Bronchial epithelial cell (primary cell): ENCODE measurements at places on chromosomes 11 and 22. TPM values are rescaled to one million over a fixed set of nuclear protein-coding genes. Genes with fewer than 3 reads are reported as not detected.
A peak's percentile ranks its signal among the peaks of the same experiment; 100 is the strongest.

Gene CHRM1
- not detected in 2 replicates for total RNA-seq

Gene POU2AF1
- not detected in 2 replicates for total RNA-seq

Gene TRIM49
- not detected in 2 replicates for total RNA-seq

Gene OR52N4
- total RNA-seq: not detected in 2 replicates

Gene STIM1
- total RNA-seq: 60.8 and 86.9 TPM in 2 replicates

Gene MAJIN
- total RNA-seq: not detected in 2 replicates

GRCh38 chr11:68652683-68653156, 31.6 kb upstream of the GAL start:
- DNase-seq: no peak

- peak; percentile 68 for DNase-seq
Observed at GRCh38 chr11:3091846-3092602, 34.8 kb upstream of the CARS1 start.

GRCh38 chr11:72735495-72736027, 16.6 kb downstream of the ARAP1 start:
- DNase-seq: peak; percentile 45

DNA sequence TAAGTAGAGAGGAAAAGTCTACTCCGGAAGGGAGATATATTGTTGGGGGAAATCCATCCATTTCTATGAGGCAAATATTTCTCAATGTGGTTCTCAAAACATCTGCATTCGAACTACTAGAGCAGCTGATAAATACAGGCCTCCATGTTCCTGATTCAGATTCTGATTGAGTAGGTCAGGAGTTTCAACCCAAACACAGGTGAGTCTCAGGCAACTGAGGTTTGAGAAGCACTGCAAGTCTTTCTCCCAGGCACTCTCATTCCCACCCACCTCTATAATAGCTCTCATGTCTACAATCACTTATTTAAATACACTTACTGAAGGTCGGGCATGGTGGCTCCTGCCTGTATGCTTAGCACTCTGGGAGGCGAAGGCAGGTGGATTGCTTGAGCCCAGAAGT, 14.7 kb upstream of the ASPHD2 start:
- DNase-seq: no peak

- no peak for DNase-seq
Observed at GRCh38 chr11:103902994-103903393, 133.4 kb upstream of the DDI1 start.

DNA sequence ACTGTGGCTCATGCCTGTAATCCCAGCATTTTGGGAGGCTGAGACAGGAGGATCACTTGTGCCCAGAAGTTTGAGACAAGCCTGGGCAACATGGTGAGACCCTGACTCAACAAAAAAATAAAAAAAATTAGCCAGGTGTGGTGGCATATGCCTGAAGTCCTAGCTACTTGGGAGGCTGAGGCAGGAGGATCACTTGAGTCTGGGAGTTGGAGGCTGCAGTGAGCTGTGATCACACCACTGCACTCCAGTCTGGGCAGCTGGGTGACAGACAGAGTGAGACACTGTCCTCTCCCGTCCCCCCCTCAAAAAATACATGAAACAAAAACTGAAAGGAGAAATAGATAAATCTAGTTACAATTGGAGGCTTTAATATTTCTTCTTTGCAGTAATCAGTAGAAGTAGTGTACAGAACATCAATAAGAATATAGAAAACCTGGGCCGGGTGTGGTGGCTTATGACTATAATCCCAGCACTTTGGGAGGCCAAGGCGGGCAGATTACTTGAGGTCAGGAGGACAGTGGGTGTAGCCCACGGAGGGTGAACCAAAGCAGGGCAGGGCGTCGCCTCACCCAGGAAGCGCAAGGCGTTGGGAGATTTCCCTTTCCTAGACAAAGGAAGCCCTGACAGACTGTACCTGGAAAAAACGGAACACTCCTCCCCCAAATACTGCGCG, 19.6 kb upstream of the DLAT start:
- no peak for DNase-seq

GRCh38 chr22:24134090-24134846, 47.0 kb upstream of the SUSD2 start:
- no peak for DNase-seq

GRCh38 chr11:133903875-133904817, 52.6 kb downstream of the IGSF9B start:
- no peak for DNase-seq

GRCh38 chr22:49213731-49214352, 613.8 kb downstream of the BRD1 start:
- no peak for DNase-seq

GRCh38 chr11:86486261-86487030, 111.8 kb downstream of the CCDC81 start:
- no peak for DNase-seq

- DNase-seq: no peak
Observed at GRCh38 chr11:69307871-69308431, 14.0 kb downstream of the MYEOV start.

DNA sequence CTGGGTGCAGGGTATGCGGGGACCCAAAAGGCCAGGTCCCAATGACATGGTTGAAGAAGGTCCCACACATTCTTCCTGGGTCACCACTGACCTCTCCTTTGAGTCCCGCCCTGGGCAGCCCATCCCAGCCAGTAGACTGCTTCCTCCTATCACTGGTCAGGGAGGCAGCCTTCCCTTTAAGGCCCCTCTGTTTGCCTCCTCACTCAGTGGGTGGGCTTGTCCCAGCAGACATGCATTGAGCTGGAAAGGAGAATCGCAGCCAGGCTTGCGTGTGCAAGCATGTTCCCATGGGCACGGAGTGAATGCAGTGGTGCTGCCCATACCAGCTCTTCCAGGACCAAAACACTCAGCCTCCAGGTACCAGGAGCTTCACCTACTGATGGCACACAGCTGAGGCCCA, 162.4 kb upstream of the SYT13 start:
- no peak for DNase-seq

GRCh38 chr22:19197997-19198865, 19.7 kb upstream of the SLC25A1 start:
- no peak for DNase-seq

GRCh38 chr11:30147293-30147692, 83.5 kb upstream of the FSHB start:
- no peak for DNase-seq
